ENCODE measurements at places on chromosomes 1 and 21.

DNA sequence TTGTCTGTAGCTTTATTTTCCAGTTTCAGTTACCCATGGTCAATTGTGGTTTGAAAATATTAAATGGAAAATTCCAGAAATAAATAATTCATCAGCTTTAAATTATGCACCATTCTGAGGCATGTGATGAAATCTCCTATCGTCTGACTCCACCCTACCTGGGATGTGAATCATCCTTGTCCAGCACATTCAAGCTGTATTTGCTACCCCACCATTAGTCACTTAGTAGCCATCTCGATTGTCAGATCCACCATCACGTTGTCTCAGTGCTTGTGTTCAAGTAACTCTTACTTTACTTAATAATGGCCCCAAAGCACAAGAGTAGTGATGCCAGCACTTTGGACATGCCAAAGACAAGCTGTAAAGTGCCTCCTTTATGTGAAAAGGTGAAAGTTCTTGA lies 4.0 kb downstream of the STPG1 start:
- DNase-seq: no peak

DNA sequence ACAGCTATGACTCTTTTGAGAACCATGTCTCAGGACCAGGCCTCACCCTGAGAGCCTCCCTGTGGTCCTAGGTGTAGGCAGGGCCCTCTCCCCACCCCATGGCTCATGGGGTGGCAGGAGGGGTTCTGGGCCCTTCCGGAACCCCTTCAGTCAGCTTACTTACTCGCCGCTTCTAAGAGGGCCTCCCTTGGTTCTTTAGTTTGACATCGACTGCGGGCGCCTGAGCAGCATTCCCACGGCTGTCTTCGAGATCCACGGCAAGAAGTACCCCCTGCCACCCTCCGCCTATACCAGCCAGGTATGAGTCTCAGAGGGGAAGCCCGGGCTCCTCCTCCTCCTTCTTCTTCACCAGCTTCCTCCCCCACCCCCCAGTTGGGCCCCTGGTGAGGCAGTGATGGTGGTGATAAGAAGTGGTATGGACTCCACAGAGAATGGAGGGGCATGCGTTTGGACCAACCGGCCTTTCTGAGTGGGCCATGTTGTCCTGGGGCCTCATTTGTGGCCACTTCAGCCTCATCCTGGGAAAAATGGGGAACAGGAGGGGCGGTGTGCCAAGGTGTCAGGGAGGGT lies 28.9 kb downstream of the KCNA10 start:
- no peak for DNase-seq

- DNase-seq: no peak
These were observed 11.6 kb downstream of the PCBP3 start for GRCh38 chr21:45655124-45655523.

GRCh38 chr1:47424336-47424982 lies 8.4 kb downstream of the FOXE3 start:
- no peak for DNase-seq

DNA sequence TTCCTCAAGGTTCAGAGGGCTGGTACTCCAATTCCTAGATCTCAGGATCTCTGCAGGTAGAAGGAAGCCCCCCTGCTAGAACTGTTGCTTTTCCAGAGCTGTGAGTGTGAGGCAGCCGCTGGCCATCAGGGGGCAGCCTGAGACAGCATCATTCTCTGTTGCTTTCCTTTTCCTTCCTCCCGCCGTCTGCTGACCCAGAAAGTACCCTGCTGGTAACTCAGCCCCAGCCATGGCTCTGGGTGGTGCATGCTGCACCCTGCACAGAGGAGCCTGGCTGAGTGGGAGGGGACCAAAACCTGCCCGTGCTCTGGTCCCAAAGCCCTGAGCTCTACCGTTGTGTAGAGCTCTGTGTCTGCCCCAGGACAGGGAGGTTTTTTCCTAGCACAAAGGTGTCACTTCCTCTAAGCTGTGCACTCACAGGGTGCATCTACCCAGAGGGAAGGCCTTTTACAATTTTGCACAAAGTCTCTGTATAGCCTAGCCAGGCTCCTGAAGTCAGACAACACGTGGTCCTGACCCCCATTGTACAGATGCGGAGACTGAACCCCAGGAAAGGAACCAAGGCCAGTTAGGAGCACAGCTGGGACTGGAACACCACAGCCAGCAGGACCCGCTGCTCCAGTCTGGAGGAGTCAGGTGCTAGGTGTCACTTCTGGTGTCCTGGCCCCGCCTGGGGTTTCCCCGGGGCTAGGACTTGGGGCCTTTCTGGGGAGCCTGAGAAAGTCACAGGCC lies 5.6 kb upstream of the FAM131C start:
- DNase-seq: peak; percentile 76

GRCh38 chr1:67636146-67636545 lies 48.9 kb upstream of the GADD45A start:
- no peak for DNase-seq

- DNase-seq: no peak
These were observed 18.5 kb downstream of the NPHP4 start for GRCh38 chr1:5973771-5974170.

DNA sequence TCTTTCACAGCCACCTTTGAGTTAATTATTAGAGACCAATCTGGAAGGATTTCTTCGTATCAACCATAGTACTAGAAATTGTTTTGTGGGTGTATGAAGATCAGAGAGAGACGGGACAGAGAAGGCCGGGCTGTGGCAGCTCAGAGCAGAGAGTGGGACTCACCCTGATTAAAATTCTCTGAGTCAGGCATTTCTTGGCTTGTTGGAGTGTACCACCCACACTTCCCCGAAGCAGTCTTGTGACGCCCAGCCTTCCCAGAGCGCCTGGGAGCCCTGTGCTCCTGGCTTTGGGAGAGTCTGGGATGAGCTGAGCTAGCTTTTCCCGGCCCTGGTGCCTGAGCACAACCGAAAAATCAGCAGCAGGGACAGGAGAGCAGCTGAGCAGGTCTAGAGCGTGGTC lies 19.4 kb downstream of the PLEKHM2 start:
- no peak for DNase-seq

DNA sequence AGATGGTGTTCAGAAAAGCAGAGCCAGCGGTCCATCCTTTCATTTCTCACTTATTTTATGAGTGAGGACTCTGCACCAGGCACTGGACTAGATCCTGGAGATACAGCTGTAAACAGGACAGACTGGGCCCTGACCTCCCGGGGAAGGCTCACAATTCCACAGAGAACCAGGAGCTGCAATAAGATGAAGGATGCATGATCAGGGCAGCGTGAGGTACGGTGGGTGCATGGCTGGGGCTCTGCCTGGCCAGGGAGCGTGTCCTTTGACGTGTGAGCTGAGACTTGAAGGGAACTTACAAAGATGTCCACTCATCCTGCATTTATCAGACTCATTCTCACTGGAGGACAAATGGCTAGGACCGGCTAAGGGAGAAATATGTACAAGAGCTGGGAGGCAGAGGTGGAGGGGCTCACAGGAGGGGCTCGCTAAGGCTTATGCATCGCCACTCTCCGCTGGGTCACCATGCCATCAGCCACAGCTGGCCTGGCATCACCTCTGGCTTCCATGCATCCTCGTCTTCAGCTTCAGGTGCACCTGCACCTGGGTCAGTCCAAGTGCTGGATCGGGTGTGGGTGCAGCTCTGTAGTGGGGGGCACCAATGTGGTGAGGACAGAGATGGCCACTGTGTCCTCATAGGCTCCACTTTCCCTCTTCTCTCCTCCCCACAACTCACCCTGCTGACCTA lies 213.9 kb downstream of the TOMM20 start:
- no peak for DNase-seq

DNA sequence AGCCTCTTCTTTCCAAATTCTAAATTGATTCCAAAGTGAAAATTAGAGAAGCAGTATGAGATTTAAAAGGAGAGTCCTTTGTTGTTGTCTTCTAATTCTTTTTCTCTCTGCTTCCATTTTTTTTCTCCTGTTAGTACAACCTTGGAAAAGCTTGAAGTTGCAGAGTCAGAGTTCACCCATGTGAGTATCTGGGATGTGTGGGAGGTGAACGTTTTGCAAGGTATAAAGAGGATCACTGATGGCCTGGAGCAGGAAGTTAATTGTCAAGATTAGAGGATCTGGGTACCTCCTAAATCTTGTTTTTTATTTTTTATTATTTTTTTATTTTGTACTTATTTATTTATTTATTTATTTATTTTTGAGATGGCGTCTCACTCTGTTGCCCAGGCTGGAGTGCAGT lies 7.7 kb upstream of the PSMD4 start:
- DNase-seq: no peak

DNA sequence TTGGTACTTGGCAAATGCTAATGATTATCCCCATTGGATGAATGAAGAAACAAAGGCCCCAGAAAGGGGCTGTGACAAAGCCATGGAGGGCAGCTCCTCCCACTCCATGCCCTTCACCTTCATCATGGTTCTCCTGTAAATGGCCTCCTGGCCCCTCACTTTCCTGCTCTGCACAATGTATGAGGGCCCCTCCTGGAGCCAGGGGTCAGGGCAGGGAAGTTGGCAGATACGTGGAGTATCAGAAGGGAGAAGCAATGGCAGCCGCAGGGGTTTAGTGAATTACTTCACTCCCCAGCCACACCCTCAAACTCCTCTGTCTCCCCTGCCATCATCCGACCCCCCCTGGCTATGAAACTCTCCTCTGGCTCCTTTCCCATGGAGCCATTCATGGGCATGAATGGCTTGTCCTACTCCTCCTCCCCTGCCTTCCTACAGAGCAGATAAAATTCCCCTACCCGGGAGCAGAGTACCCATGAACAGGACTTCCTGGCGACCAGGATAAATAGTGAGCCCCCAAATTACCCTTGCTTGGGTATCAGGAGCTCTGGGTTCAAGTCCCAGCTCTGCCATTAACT lies 86.3 kb downstream of the CAMK2N1 start:
- DNase-seq: no peak

GRCh38 chr1:243732637-243733036 lies 117.4 kb downstream of the AKT3 start:
- no peak for DNase-seq

DNA sequence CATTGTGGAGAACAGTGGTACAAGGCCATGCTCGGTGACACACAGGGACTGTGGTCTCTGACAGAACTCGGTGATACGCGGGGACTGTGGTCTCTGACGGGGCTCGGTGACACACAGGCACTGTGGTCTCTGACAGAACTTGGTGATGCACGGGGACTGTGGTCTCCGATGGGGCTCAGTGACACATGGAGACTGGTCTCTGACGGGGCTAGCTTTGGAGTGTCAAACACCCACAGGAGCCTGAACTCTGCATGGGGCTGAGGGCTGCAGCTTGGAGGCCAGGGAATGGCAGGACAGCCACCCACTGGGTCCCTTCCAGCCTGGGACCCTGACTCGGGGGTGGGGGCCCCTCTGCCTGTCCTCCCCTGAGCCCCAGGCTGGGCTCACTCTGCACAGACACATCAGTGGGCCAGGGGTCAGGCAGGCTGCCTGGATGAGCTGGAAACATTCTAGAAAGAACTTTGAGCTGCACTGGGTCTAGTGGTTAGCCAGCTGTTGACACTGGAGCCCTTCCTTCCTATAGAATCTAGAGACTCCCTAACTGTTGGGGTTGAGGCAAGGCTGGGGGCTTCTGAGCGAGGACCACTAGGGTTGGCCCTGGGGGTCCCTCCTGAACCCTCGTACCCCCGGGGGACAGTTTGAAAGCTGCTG lies 49.8 kb downstream of the DISP3 start:
- DNase-seq: no peak

GRCh38 chr1:1099506-1100183 lies 16.2 kb downstream of the C1orf159 start:
- DNase-seq: no peak

- no peak for DNase-seq
These were observed 748.8 kb upstream of the NCAM2 start for GRCh38 chr21:20249401-20249800.

DNA sequence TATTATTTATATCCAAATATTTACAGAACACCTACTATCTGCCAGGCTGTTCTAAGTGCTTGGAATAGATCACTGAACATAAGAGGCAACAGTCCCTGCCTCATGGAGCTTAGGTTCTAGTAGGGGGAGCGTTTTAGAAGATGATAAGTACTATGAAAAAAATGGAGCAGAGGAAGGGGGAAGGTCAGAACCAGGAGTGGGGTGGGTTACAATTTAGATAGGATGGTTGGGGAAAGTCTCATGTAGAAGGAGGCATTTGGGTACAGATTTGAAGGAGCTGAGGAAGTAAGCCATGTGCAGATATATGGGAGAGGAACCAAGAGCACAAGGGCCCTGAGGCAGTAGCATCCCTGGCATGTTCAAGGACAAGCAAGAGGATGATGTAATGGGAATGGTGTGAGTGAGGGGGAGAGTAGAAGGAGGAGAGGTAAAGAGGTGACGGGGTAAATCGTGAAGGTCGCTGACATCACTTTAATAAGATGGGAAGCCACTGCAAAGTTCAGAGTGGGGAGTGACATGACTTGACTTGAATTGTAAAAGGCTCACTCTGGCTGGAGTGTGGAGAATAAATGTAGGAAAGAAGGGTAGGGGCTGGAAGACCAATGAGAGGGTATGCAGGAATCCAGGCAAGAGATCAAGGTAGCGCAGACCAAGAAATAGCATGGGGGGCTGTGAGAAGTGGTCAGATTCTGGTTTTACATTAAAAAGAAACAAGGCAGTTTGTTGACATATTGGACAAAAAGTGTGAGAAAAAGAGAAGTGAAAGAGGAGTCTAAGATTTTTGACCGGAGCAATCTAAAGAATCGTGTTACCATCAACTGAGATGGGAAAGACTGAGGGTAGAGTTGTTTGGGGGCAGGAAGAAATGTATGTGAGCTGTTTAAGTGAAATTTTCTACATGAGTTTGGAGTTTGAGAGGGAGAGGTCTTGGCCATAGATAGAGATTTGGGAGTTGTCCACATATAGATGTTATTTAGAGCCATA lies 92.6 kb downstream of the LPAR3 start:
- DNase-seq: no peak

GRCh38 chr1:178560871-178561376 lies 48.0 kb downstream of the TEX35 start:
- DNase-seq: no peak

- DNase-seq: no peak
These were observed 17.2 kb downstream of the OMA1 start for GRCh38 chr1:58529284-58529683.

DNA sequence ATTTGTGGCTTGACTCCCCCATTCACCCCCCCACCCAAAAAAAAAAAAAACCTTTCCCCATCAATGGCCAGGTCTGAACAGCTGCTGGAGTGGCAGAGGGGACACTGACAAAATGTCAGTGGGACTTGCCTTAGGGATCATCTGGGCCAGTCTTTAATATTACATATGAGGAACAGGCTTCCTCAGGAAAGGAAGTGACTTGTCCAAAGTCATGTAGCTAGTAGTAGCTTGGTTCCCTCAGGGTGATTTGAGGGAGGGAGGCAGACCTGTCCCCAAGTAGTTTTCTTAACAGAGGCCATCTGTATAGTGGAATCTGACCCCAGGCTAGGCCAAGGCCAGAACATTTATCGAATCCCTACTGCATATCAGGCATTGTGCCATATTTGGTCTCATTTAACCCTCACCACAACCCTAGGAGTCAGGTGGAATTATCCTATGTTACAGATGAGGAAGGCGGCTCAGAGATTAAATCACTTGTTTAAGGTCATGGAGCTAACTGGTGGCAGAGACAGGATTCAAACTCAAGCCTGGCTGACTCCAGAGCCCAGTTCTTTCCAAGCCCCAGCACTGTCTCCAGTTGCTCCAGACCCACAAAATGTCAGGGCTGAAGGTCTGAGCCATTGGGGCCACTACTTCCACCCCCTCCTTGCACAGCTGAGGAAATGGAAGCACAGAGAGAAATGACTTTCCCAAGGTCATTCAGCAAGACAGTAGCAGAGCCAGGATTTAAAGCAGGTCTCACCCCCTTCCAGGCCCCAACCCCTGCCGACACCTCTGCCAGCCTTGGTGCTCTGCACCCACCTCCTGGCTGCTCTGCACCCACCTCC lies 10.4 kb downstream of the ZBTB7B start:
- DNase-seq: no peak

GRCh38 chr1:106022312-106022902 lies 1034.1 kb upstream of the PRMT6 start:
- DNase-seq: no peak

GRCh38 chr1:84726593-84727499 lies 36.6 kb upstream of the SSX2IP start:
- DNase-seq: no peak
